ENCODE measurements at places on chromosomes 1 and 21.

GRCh38 chr1:240527086-240527485 lies 84.9 kb downstream of the GREM2 start:
- no peak for DNase-seq

DNA sequence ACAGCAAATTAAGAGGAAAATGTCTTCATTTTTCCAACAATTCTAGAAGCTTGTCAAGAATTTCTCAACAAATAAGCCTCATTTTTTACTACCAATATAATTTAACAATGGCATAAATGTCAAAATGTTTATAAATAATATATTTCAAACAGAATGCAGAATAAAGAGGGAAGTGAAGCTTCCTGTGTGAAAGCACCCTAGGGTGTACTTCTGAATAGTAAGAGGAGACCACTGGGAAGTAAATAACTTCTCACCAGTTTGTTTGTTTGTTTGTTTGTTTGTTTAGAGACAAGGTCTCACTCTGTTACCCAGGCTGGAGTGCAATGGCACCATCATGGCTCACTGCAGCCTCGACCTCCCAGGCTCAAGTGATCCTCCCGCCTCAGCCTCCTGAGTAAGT lies 244.3 kb downstream of the SLC45A1 start:
- no peak for DNase-seq

GRCh38 chr1:37084013-37084412 lies 49.7 kb upstream of the GRIK3 start:
- DNase-seq, result no peak

- DNase-seq, result no peak
Measured at GRCh38 chr1:205324781-205325180, 3.2 kb upstream of the NUAK2 start.

DNA sequence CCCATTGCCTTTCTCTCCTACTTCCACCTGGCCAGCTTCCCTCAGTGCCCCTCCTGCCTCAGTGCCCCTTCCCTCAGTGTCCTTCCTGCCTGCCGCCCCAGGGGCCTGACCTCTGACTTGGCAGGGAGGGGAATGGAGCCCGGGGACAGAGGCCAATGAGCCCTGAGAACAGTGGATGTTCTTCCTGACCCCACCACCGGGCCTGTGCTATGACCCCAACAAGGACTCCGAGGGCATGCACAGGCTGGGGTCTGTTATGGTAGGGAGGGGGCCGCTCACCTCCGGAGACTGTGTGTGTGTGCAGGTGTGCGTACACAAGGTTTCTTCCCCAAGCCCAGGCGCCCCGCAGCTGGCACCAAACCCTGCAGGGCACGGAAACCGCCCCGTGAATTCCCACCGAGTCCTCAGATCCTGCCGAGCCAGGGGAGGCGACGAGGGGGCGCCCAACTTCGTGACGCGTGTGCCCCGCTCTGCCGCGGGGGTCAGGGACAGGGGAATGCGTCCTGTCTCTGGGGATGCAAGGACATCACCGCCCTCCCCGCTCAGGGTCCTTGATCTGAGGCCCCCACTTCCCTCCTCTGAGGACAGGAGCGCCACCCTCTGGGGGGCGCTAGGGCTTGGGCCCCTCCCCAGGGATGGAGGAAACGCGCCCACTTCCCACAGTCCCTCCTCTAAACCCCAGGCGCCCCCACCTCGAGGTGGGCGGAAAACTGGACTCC lies 766 bp downstream of the RAP1GAP start:
- no peak for DNase-seq

GRCh38 chr1:15959827-15960446 lies 16.0 kb downstream of the ZBTB17 start:
- DNase-seq, result no peak

DNA sequence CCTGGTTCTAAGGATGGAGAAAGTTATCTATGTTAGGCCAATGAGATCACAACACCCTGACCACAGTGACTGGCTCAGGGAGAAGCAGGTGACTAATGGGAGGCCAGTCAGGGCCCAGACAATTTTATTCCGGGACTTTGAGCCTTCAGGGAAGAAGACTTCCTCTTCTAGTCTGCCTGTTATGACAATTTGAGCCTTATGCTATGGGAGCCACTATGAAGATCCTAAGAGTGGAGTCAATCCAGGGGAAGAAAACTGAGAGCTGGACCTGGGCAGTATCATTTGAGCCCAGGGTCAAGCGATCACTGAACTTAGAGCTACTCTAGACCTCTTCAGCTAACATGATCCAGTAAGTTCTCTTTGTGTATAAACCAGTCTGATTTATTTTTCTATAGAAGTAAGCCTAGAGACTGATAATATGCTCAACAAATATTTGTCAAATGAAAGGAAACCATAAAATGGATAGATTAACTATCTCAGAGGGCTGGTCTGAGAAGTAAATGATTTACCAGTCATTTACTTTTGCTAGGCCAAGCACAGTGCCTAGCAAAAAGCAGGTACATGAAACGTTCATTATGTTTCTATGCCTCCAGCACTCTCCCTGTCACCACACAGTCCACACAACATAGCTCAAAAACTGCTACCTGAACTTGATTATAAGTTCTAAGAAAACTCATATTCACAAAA lies 4.2 kb upstream of the C1orf141 start:
- DNase-seq, result no peak

- DNase-seq, result no peak
Measured at GRCh38 chr1:209235166-209235565, 348.3 kb upstream of the CAMK1G start.

GRCh38 chr1:206101351-206102045 lies 15.7 kb downstream of the AVPR1B start:
- DNase-seq, result no peak

DNA sequence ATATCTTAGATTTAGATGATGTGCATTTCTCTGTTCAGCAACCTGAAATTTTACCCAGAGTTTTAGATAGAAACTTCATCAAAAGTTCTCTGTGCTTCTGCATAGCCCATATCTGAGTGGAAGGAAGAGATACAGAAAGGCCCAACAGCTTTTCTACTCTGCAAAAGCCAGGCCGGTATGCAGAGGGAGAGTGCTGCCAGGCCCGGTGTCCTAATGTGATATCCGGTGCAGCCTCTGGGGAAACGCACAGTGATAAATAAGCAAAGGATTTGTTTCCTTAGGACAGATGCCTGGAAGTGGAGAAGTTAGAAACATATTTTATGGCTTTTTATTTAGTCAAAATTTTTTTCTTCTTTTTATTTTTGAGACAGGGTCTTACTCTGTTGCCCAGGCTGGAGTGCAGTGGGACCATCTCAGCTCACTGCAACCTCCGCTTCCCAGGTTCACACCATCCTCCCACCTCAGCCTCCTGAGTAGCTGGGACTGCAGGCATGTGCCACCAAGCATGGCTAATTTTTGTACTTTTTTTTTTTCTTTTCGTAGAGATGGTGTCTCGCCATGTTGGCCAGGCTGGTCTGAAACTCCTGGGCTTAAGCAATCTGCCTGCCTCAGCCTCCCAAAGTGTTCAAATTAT lies 145.8 kb downstream of the PATJ start:
- no peak for DNase-seq

DNA sequence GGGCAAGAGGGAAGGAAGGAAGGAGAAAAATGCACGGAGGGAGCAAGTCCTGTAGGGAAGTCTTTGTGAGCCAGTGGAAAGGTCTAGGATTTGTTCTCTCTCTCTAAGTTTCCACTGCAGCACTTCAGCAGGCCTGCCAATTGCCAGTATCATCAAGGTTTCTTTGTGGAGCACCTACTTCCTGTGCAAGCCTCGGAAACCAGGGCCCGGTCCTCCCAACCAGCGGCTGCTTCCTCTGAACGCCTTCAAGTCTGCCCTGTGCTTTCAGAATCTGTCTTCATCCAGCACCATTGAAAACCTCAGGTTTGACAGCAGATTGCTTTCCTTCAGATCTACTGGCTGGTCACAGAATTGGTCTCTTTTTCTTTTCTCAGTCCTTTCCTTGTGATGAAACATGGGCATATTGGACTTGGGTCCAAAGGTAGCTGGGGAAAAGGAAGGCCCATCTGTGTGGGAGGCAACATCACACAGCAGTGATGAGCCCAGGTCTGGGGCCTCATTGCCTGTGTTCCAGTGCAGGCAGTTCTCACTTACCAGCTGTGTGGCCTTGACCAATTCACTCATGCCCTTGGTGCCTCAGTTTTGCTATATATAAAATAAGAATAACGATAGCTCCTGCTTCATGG lies 144.5 kb downstream of the SEC16B start:
- no peak for DNase-seq

DNA sequence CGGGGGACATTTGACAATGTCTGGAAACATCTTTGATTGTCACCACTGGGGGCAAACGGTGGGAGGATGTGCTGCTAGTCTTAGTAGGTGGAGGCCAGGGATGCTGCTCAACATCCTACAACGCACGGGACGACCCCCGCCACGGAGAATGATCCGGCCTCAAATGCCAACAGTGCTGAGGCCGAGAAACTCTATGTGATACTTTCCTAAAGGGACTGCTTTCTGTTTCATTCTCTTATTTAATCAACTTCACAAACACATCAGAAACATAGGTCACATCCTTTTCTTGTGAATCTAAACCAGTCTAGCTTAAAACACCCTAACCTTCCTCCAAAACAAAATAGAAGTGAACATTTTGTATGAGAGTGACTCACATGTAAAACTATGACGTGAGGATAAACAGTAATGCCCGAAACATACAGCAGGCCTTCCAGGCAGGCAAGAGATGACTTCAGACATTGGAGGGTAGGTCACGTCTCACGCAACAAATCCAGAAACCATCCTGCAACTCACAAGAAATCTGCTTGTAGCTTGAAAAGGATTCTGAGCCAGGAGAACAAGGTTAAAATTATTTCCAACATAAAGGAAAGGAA lies 37.2 kb upstream of the ETS2 start:
- no peak for DNase-seq

Data from stimulated activated CD8-positive, alpha-beta memory T cell treated with anti-CD3 and anti-CD28 coated beads, Interleukin-2, amount 100 ng/mL, for 1 hour (primary cell).